Central memory CD8-positive, alpha-beta T cell (primary cell): ENCODE measurements at places on chromosomes 5 and 9.

DNA sequence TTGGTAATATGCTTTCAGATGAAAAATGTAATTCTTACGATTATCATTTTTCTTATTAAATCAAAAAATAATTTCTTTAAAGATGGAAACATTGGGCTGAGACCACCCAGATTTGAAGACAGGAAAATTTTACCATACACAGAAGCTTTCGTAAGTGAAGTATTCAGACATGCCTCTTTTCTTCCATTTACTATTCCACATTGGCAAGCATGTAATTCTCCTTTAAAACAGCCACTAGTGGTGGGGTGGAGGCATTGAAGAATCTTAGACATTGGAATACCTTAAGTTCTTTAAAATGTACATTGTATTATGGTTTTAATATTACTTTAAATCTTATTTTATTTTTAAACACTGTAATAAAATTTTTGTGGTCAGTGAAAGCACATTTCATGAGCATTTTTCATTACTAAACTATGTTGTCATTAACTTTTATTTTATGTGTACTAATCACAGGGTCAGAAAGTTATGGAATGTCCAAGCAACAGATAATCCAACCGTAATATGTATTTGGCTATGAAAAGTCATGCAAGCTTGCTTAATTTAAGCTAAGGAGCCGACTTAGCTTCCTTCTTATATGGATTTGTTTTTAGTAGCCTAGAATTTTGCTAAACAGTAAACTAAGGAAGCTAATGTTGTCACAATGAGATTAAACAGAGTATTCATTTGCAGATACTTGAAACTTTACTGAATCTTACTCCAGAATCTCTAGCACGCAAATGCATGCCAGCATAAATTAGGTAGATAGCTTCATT, 97.4 kb upstream of the ALDH1A1 start:
- peaks cover 32% of the 10 kb centered on the region for H3K27me3 ChIP-seq
- H3K36me3 ChIP-seq: peaks cover 2% of the 10 kb centered on the region
- DNase-seq: no peak
- H3K4me1 ChIP-seq: no peaks in the 10 kb centered on the region

DNA sequence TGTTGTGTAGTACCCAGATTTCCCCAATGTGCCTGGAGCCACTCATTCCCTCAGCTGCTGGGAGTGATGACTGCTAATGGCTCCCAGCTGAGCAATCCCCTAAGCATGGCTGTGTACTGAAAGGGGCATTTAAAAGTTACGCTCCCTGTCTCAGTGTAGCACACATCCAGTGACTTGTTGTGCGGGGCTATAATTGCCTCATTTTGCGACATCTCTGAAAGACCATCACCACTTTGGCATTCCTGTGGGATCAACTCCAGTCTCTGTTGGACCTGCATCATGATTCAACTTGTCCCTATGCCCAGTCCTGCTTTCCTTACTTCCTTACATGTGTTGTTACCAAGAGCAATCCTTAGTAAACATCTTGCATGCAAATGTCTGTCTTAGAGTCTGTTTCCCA, 201.2 kb upstream of the MPDZ start:
- no peak for DNase-seq
- H3K4me1 ChIP-seq: no peaks in the 10 kb centered on the region
- H3K4me3 ChIP-seq: no peak overlapping the region
- H3K27ac ChIP-seq: no peak overlapping the region

- H3K4me1 ChIP-seq: no peaks in the 10 kb centered on the region
- no peak for DNase-seq
- H3K4me3 ChIP-seq: no peak overlapping the region
- peaks cover 7% of the 10 kb centered on the region for H3K27me3 ChIP-seq
- H3K27ac ChIP-seq: no peak overlapping the region
Measured at GRCh38 chr9:31608416-31608815, 776.0 kb upstream of the ACO1 start.

- no peaks in the 10 kb centered on the region for H3K27me3 ChIP-seq
- peaks cover 40% of the 10 kb centered on the region for H3K4me1 ChIP-seq
- H3K36me3 ChIP-seq: peaks cover 31% of the 10 kb centered on the region
- peak overlapping the region; percentile 66 for H3K4me3 ChIP-seq
- H3K27ac ChIP-seq: peak overlapping the region; percentile 93
Measured at GRCh38 chr5:140549237-140550144, 2.0 kb downstream of the EIF4EBP3 start.

DNA sequence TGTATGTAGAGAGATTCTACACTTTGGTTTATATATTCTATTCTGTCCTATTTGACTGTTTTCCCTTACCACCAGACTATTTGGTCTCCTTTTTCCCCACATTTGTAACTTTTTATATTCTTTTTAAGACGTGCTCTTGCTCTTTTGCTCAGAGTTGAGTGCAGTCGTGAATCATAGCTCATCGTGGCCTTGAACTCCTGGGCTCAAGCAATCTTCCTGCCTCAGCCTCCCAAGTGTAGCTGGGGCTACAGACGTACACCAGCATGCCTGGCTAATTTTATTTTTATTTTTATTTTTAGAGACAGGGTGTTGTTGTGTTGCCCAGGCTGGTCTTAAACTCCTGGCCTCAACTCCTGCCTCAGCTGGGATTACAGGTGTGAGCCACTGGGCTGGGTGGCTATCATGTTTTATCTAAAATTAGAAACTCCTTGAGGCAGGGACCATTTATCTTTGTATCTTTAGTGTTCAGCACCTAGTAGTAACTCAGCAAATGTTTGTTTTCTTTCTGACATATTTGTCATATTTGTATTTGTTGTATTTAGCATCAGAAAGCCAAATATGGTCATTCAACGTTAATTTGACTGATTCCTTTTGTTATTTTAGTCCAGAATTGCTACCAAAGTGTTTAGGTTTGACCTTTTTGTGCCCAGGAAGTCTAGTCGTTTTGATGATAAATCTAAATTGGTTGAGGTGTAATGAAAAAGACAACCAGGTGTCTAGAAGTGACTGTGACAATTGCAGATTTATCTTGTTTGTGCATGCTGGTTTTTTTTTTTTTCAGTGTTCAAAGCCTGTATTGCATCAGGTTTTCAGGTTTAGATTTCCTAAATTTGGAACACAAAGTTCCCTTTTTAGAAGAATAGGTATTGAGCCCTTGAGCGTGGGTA, 44.3 kb downstream of the ERBIN start:
- DNase-seq: no peak
- H3K4me1 ChIP-seq: peaks cover 72% of the 10 kb centered on the region
- H3K27me3 ChIP-seq: no peaks in the 10 kb centered on the region
- peak overlapping the region; percentile 58 for H3K27ac ChIP-seq
- H3K36me3 ChIP-seq: peaks cover 6% of the 10 kb centered on the region

DNA sequence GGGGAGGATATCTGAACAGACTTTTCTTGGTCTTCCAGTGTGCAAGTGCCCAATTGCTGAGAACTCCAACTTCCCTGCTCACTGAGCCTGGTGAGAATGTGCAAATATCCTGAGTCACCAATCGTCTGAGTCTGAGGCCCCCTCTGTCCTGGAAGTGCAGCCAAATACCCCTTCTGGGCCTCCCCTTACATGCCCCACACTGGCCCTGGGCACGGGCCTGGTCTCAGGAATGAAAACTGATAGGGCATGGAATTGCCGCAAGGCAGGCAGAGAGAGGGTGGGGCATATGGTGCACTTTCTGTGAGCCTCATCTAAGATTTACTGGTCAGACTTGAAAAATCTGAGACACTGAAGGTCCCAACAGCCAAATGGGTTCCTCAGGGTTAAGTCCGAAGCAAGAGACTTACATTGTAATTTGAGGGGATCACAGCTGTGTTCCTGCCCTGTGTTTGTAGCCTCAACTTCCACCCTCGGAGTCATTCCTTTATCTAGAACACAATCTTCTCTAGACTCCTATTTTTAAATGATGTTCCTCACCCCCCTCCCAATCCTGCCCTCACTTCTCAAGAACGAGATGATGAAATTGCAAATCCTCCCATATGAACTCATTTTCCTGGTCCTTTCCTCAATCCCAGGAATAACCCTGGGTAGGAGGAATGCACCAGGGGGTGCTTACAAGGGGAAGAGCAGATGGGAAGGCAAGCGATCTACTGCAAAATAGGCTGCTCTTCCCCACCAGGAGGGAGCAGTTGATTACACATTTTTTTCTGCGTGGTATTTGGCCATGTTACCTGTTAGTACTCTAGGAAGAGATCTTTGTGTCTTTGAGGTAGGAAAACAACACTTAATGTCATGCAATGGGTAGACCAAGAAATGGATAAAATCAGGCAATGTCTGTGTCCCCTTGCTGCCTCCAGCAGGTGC, 34.6 kb upstream of the ARHGAP26 start:
- peaks cover 4% of the 10 kb centered on the region for H3K36me3 ChIP-seq
- H3K27me3 ChIP-seq: no peaks in the 10 kb centered on the region
- H3K4me1 ChIP-seq: peaks cover 51% of the 10 kb centered on the region
- H3K27ac ChIP-seq: no peak overlapping the region
- DNase-seq: no peak

DNA sequence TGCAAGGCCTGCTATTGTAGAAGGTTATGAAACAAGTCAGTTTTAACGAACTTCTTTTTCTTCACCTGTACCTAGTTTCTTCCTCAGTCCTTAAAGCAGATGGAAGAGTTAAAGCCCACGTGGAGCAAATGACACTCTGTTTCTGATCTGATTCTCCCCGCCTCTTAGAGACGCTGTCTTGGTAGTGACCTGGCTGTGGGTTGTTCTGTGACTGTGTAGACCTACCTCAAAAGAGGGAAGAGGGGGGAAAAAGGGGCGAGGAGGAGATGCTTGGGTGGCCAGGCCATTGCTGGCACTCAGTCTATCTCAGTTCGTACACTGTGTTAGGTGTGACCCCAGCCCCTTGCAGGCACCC, 610 bp downstream of the GFRA3 start:
- no peak for DNase-seq
- H3K4me3 ChIP-seq: peak overlapping the region; percentile 36

DNA sequence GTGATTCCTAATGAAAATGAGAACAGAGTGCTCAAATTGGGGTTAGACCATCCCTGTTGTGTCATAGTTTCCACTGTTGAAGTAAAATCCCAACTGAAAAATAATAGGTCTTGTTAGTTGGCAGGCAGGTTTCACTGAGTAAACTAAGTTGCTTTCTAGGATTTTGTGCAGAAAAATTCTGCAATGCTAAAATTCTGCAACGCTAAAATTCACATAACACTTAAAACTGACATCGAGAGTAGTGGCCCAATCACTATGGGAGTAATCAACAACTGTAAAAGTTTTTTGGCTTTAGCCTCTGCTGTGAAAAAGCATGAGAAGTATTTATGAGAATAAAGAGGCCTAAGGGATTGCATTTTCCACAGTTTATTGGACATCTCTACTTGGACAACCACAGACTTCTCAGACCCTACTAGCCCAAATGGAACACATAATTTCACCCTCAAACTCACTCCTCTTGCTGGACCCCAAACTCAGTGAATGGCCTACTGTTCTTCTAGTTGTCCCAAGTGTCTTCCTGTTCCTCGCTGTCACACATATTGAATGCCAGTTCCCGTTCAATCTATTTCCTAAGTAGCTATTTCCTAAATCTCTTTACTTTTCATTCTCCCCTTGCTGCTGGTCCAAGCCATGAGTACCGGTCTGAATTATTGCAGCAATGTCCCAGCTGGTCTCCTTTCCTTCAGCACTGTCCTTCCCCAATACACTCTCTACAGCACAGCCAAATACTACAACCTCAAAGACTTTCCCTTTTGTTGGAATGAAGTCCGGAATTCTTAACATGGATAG, 355.4 kb downstream of the PDE4D start:
- H3K27ac ChIP-seq: no peak overlapping the region
- H3K27me3 ChIP-seq: no peaks in the 10 kb centered on the region
- DNase-seq: no peak
- H3K36me3 ChIP-seq: no peaks in the 10 kb centered on the region

DNA sequence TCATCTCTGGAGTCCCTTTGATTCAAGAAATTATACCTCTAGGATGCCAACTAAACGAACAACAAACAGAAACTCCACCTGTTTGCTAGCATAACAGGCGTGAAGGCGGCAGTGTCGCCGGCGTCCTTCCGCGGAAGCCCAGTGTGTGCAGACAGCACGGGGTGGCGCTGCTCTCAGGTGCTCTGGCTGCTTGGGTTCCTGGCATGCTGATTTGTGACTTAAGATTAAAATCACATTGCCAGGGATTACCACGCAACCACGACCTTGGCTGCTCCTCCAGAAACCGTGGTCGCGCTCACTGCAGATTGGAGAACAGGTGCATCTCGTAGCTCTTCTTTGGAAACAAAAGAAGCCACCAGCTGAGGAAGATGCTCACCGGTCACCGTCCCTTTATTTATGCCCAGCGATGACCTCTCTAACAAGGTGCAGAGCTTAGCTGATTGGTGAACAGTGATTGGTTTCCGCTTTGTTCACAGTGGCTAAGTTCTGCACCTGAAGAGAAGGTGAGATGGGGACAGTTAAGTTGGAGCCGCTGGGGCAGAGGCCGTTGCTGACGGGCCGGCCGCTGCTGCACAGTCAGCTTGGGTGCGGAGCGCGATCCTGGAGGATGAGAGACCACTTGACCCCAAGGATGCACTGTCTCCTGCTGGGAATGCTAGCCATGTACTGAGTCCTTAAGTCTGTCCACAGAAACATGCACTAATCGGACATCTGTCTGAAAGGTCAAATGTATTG, 232.3 kb downstream of the FANCC start:
- H3K27ac ChIP-seq: no peak overlapping the region
- H3K4me3 ChIP-seq: no peak overlapping the region
- H3K36me3 ChIP-seq: peaks cover 3% of the 10 kb centered on the region
- no peaks in the 10 kb centered on the region for H3K4me1 ChIP-seq
- H3K27me3 ChIP-seq: no peaks in the 10 kb centered on the region

DNA sequence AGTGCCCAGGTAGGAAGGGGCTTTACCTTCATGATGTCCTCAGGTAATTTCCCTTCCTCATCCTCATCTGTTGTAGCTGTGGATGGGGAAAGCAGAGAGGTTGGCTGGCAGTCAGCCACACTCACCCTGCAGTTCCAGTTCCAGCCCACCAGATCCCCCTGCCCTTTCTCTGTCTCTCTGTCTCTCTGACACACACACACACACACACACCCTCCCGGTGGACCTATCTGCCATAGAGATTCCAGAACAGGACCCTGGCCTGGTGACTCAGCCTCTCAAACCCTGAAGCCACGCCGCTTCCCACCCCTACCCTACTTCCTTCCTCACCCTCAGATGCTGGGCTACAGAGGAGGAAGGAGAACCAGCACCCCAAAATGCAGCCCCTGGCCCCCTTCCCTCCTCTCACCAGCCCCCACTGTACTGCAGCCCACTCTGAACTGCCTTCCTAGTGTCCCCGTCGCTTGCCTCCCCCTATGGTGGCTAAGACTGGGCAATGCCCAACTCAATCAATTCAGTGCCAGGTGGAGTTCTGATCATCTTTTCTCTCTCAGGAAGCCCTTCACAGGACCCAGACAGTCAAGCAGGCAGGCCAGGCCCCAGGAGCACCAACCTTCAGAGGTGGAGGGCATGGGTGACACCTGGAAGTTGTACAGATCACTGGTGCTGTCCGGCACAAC, 4.8 kb downstream of the IRF1 start:
- peaks cover 97% of the 10 kb centered on the region for H3K36me3 ChIP-seq
- no peaks in the 10 kb centered on the region for H3K27me3 ChIP-seq
- peak; percentile 9 for DNase-seq
- peak overlapping the region; percentile 97 for H3K4me3 ChIP-seq
- peaks cover 58% of the 10 kb centered on the region for H3K4me1 ChIP-seq

GRCh38 chr9:136098844-136099243, 3.8 kb upstream of the NACC2 start:
- H3K4me3 ChIP-seq: peak overlapping the region; percentile 49
- no peak for DNase-seq
- peak overlapping the region; percentile 26 for H3K27ac ChIP-seq
- no peaks in the 10 kb centered on the region for H3K27me3 ChIP-seq
- peaks cover 4% of the 10 kb centered on the region for H3K36me3 ChIP-seq
- H3K4me1 ChIP-seq: peaks cover 19% of the 10 kb centered on the region

- H3K4me3 ChIP-seq: no peak overlapping the region
- no peak for DNase-seq
- H3K27ac ChIP-seq: no peak overlapping the region
- H3K4me1 ChIP-seq: no peaks in the 10 kb centered on the region
- peaks cover 5% of the 10 kb centered on the region for H3K27me3 ChIP-seq
Measured at GRCh38 chr5:169281625-169282024, 19.3 kb downstream of the SLIT3 start.
